ENCODE measurements at places on chromosomes 11 and 22.

- no peak for DNase-seq
Observed at GRCh38 chr11:37571246-37571645, 973.2 kb upstream of the RAG2 start.

GRCh38 chr11:65301491-65302329, 13.0 kb upstream of the CDC42EP2 start:
- DNase-seq, result no peak

- DNase-seq, result peak; percentile 87
Observed at GRCh38 chr22:37745548-37746365, 48.9 kb downstream of the TRIOBP start.

- no peak for DNase-seq
Observed at GRCh38 chr22:28620244-28620922, 59.3 kb downstream of the TTC28 start.

DNA sequence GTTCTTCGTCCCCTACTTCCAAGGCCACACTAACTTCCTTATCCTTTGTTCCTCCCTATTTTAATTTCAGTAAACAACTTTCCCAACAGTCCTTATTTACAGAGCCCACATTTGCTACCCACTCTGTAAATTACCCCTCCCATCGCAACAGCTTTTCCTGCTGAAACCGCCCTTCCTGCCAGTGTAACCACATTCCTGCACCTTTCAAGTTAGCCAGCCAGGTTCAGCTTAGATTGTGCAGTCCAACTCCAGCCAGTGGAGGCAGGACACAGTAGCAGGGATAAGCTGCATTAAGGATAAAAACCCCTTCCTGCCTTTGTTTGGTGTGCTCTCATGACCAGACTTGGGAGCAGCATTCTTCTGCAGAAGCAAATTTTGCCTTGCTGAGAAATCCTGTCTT, 768.3 kb upstream of the ARHGAP42 start:
- no peak for DNase-seq

GRCh38 chr22:28018461-28018927, 99.4 kb upstream of the PITPNB start:
- DNase-seq, result no peak

GRCh38 chr11:132114185-132114584, 743.8 kb downstream of the NTM start:
- DNase-seq, result no peak

DNA sequence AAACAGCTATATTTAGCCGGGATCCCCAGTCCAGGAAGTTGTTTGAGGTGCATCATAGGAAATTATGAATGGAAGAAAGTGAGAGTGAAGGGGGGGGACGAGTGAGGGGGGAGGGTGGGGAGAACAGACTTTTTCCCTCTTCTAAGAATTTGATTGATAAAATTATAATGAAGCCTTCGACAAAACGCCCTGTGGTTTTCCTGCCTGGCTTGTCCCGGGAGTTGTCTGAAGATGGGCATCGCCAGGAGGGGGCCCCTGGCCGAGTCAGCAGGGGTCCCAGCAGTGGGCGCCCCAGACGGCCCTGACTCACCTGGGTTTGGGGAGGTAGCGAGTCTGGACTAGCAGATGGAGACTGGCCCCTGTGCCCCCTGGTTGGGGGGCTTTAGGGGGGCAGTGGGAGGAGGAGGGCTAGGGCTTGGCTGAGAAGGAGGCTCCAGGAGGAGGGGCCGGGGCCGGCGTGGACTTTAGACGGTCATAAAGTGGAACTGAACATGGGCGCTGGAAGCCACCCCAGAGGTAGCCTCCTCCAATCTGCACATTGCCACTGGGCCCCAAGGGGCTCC, 336 bp upstream of the LIF start:
- no peak for DNase-seq

All from amniotic stem cell (primary cell).